ENCODE measurements at places on chromosomes 2 and 18.

DNA sequence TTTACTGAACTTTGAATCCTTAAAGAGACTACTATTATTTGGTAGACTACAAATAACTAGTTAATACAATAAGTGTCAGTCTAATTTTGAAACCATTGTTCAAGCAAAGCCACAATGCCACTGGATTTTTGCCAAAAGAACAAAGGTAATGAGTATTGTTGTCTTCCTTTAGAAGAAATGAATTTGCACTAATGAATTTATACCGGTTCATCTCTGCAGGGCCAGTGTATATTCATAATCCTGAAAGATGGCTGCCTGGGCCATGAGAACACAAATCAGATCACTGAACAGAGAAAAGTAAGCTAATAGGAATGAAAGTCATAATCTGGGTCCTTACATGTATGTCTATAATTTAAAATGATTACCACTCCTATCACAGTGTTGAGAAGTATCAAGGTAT is 31.2 kb downstream of the GCFC2 start:
- no peak for DNase-seq

GRCh38 chr2:48265169-48266030 is 264.6 kb upstream of the STON1 start:
- DNase-seq: no peak

- DNase-seq: no peak
Observed at GRCh38 chr2:127759931-127760330, 51.0 kb downstream of the WDR33 start.

DNA sequence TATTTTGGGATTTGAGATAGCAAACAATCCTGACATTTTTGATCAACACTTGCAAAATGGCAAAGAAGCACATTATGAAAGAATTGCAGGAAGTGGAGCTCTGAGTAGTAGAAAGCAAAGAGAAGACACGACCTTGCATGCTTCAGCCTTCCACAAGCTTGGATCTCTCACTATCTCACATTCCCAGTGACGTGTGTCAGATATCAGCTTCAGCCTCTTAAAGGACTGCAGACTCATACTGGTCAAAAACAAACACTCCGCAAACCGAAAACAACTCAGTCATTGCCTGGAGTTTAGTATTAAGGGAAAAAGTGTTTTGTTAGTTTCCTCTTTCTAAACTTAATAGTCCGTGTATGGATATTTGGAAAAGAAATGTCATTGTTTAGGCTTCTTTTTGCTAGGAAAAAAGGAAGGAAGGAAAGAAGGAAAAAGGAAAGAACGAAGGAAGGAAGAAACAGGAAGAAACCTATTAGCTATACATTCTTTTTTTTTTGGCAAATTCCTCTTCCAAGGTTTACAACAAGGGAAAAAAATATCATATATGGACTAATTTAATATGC is 32.6 kb upstream of the SLC40A1 start:
- no peak for DNase-seq

- DNase-seq: peak; percentile 65
Observed at GRCh38 chr18:47772374-47773248, 157.8 kb downstream of the SMAD2 start.

Measured in stimulated activated CD4-positive, alpha-beta T cell treated with anti-CD3 and anti-CD28 coated beads, Interleukin-12 subunit alpha, Interleukin-12 subunit beta, amount 100 ng/mL, for 4 hours (primary cell).